Stimulated activated CD8-positive, alpha-beta memory T cell treated with anti-CD3 and anti-CD28 coated beads, Interleukin-15, amount 100 ng/mL, for 1 hour (primary cell): ENCODE measurements at places on chromosomes 12 and 14.

- DNase-seq, result no peak
Measured at GRCh38 chr12:64008596-64008995, 164.1 kb downstream of the SRGAP1 start.

DNA sequence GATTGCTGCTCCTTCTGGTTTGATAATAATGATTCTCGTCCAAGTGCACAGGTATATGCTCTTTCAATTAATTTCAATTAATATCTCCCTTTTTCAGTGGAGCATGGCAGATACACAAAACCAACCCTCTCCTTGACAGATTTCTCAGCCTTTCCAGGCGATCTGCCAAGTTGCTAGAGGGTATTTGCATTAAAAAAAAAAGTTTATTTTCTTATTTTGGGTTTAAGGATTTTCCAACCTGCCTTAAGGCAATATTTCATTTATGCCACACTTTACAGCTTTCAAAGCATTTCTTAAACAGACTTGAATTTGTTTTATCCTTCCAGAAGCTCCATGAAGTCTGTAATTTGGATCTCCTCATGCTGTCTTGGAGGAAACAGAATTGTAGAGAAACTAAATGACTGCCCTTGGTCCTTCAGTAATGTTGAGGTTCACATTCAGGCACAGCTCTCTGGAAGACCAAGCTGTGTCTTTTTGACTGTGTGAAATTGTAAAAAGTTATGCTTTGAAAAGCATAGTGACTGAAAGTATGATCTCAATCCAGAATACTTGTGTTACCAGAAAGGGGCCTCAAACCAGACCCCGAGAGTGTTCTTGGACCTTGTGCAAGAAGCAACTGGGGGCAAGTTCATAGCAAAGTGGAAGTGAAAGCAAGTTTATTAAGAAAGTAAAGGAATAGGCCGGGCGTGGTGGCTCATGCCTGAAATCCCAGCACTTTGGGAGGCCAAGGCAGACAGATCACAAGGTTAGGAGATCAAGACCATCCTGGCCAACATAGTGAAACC lies 2.3 kb downstream of the DGLUCY start:
- DNase-seq, result no peak

DNA sequence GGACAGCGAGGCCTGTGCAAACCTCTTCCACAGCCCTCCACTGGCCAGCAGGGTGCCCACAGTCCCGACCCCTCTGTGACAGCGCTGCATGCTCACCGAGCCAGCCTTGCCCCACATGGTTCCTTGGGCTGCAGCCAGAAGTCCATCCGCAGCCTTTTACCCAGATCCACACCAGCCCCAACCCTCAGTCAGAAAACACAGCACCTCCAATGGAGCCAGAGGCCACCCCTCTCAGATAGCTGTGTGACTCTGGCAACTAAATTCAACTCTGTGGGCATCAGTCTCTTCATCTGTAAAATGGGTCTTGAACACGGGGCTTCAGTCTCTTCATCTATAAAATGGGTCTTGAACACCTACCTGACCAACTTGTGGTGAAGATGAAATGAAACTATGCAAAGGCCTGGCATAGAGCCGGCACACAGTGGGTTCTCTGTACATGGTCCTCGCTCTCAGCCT lies 38.0 kb downstream of the NFKBIA start:
- DNase-seq, result no peak

DNA sequence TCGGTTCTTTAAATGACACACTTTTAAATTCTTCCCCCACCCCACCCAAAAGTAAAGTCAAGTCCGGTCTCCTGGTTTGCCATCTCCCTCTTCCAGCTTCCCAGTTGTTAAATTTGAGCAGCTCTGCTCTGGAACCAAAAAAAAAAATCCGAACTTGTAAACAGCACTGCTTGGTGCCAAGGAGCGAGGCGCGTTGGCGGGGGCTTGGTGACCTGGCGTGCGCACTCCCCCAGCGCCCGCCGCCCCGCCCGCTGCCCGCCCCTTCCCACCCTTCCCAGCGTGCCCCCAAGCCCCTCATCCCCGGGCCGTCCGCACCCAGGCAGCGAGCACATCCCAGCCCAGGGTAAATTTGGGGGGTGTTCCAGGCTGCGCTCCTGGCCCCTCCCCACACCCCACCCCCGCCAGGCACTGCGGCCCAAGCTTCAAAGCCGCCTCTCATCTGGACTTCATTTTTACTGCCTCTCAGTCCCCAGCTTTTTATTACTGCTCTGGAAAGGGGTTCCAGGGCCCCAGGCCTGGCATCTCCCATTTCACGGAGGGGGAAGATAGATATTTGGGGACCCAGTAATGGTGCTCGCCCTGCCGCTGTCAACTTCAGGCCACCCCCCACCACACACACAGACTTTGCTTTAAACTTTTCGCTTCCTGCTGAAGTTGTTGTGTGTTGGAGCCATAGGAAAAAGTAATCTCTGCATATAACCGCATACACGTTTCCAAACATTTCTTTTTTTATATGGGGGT lies 11.7 kb upstream of the ITGB7 start:
- no peak for DNase-seq

DNA sequence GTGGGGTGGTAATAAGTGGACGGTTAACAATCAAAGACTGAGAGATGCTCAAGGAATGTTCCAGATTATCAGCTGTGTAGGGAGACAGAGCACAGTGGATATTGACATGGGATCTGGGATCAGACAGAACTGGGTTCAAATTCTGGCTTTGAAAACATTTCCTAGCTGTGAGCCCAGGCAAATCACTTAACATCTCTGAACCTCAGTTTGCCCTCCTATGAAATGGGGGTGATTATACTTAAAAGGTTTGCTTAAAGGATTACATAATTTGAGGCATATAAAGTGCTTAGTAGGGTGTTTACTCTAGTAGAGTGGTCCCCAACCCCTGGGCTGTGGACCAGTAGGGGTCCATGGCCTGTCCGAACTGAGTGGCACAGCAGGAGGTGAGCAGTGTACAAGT lies 260.0 kb upstream of the CRY1 start:
- no peak for DNase-seq

- no peak for DNase-seq
Measured at GRCh38 chr12:54058128-54058768, 4.6 kb downstream of the HOXC4 start.

DNA sequence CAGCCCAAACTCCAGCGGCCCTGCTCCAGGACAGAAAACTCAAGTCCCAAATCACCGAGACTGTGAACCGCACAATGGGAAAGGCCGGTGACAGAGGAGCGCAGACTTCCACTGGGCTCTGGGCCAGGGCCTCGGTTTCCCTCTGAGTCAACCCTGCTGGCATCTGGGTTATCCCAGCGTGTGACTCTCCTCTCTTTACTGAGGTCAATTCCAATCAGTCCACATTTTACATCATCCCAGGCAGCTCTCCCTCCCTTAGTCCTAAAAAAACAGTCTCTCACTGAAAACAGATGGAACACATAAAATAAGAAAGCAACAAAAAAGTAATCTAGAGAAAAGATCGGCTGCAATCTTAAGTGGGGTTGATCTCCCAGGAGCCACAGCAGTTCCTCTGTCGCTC lies 36.9 kb downstream of the ITPK1 start:
- DNase-seq, result no peak

DNA sequence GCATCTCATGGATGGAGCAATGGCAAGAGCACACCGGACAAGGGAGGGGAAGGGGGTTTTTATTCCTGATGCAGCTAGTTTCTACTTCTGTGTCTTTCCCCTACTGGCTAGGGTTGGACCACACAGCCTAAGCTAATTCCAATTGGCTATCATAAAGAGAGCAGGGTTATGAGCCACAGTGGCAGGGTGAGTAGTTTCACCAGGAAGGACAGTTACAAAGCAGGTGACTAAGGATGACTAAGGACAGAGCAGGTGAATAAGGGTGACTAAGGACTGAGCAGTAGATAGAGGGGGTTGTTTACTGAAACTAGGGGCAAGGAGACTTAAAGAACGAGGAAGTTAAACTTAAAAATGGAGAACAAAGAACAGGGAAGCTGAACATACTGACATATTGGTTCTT lies 321.4 kb upstream of the SEL1L start:
- DNase-seq, result no peak

- no peak for DNase-seq
Measured at GRCh38 chr12:51421266-51421884, 3.3 kb upstream of the SLC4A8 start.

GRCh38 chr12:57620936-57621496 lies 9.8 kb downstream of the ARHGEF25 start:
- DNase-seq, result no peak

GRCh38 chr12:49225576-49226166 lies 36.8 kb upstream of the TUBA1A start:
- no peak for DNase-seq
